ENCODE measurements at places on chromosomes 6 and 20.

DNA sequence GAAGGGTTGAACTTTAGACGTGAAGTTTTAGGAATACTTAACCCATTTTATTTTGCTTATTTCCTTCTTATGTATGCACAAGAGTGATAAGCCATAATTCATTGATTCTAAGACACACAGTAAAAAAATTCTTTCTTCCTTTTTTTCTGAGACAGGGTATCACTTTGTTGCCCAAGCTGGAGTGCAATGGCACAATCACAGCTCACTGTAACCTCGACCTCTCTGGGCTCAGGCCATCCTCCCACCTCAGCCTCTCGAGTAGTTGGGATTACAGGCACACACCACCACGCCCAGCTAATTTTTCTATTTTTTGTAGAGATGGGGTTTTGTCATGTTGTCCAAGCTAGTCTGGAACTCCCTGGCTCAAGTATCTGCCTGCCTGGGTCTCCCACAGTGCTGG lies 116.6 kb upstream of the RNF24 start:
- no peak for DNase-seq

DNA sequence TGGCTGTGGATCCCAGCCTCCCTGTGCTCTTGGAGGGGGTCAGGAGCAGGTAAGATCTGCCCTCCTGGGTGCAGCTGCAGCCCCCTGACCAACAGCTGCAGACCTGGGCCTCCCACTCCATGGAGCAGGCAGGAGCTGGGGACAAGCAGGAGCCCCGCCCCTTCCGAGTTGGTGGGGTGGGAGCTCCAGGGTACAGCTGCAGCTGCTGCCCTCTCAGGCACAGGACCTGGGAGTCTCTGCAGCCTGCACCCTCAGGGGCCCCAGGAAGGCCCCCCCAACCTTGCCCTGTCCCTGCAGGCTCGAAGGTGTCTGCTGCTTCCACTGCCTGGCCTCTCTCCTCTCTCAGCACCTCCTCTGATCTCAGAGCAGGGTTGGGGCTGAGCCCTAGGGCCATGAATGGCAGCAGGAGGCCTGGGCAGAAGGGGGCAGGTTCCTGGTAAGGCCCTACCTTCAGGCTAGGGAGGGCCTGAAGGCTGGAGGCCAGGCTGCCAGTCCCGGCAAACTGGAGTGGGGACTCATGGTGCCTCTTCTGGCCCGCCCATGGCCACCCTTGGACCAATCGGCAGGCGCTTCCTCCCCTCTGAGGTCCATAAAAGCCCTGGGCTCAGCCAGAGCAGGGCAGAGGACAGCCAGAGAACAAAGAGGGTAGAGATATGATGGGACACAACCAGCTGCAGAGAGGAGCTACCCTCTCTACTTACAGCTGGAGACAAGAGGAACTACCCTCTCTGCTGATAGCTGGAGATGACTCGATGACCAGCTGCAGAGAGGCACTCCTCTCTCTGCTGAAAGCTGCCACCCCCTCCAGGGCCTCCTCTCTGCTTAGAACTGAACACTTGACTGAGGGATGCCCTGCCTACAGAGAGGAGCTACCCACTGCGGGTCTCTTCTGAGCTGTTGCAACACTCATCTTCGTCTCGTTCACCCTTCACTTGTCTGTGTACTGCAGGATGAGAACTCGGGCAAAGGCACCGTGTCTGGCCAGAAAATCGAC lies 7.8 kb upstream of the PACSIN1 start:
- no peak for DNase-seq

- DNase-seq, result no peak
These were observed 51.7 kb downstream of the TMEM170B start for GRCh38 chr6:11589261-11589660.

DNA sequence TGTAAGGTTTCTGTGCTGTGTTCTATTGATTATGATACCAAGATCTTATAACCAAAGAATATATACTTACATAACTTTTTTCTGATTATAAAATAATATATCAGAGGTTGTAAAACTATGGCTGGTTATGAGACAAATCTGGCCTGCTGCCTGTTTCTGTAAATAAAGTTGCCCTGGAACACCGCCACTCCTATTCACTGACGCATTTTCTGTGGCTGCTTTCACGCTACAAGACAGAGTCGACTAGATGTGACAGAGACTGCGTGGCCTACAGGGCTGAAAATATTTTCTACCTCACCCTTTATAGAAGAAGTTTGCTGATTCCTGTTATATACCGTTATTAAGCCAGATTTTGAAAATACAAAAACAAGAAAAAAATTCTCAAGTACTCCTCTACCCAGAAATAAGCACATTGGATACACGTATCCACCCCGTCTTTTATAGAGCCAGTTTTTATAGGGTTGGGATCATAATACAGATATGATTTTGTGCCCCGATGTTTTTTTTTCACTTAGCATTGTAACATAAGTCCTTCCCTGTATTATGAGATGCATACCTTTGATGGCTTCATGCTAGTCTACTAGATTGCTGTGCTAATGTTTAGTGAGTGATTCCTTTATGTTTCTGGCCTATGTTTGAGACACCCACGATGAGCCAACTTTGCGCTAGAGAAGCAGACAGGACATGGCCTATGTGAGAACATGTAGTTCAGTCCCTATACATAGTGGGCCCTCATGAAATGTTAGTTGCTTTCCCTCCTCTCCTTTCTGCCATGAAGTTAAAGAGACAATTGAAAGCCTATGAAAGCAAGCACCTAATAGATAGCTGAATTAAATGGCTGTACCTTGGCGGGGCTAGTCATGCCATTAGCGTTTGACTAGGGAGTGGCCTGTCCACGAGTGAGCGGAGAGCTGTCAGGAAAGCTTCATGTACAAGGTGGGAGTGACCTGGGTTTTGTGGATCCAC lies 98.1 kb upstream of the KCNK16 start:
- DNase-seq, result no peak

- no peak for DNase-seq
These were observed 189.5 kb downstream of the BMP7 start for GRCh38 chr20:57076951-57077350.

DNA sequence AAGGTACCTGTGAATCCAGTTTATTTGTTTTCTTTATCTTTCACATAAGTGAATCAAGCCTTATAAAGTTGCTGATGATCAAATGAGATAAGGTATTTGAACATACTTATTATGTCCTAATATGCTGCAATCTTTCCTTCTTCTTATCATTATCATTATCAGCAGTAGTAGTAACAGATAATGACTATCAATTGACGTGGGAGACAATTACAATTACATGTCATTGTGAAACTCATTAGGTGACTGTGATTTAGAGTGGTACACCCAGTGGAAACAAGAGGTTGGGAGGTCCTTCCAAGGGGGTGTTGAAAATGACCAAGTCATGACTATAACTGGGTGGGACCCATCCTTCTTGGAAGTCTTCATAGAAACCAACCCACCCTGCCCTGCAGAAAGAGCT lies 2.8 kb downstream of the CLIC5 start:
- no peak for DNase-seq

GRCh38 chr6:37244430-37245310 lies 12.9 kb upstream of the TBC1D22B start:
- DNase-seq, result no peak

GRCh38 chr6:91438570-91438969 lies 851.7 kb upstream of the MAP3K7 start:
- DNase-seq, result no peak

DNA sequence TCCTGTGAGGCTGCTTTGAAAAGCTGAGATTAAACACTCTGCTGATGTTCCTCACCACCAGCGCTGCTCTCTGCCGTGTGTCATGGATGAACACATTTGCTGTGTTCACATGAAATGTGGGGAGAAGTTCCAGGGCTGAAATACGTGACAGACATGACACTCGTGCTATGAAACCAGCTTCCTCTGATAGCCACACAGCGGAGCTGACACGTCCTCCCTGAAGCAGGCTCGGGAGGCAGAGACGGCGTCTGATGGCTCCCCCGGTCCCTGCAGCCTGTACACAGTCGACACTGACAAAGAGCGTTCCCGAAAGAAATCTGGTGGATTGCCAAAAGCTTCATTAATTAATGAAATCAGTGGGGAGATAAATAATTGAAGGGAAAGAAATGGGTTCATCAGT lies 17.5 kb downstream of the AGPAT4 start:
- DNase-seq, result no peak

- DNase-seq, result peak; percentile 81
These were observed at the start of gene MAVS for GRCh38 chr20:3846740-3847428. TSS of gene MAVS (plus strand) at chr20:3846834. CDS start at chr20:3854625, 7,791 bp downstream.

DNA sequence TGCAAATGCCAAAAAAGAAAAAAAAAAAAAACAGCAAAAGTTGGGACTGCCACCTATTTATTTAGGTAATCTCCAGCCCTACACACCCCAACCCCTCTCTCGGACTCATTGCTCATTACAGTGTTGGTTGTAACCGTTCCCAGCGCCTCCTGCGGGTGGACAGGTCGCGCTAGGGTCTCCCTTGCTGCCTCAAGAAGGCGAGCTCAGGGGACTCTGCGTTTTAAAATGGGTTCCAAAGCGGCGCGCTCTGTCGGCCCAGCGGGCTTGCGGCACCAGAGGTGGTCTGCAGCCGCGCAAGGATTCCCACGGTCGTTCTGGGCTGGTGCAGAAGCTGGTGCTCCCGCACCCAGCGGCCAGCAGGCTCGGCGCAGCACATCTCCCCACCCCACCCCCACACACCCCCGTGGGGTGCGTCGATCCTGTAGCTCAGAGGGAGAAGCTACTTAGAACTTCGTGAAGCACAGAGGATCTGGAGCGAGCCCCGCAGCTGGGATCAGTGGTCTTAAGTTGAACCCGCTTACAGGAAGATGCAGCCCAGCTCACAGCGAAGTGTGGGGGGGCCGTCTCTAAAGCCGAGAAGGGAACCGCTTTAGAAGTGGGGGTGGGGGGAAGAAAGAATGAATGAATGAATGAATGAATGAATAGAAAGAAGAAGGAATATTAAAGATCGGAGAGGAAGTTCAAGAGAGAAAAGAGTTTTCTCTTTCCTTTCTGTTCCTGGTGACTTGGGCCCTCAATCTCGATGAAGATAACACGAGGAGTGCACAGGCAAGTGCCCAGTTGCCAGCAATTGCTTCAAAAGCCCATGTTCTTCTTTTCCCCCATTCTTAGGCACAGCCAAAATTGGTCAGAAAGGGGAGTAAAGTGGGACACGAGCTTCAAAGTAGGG lies 780 bp downstream of the TFAP2A start:
- DNase-seq, result no peak

DNA sequence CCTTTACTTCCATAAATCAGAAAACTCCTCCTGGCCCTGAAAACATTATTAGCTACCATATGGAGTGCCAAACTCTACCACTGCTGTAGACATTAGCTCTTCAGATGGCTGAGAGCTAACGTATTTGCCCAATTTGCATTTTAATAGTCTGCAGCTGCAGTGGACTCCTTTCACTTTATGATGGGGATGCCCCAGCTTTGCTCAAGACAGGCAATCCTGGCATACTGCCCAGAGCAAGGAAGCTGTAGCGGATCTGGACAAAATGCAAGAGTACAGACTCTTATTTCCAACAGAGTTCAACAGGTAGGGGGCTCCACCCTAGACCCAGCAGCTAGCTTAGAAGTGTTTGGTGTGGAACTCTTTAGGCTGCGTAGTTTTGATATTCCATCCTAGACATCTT lies 246.7 kb downstream of the FOXC1 start:
- no peak for DNase-seq

DNA sequence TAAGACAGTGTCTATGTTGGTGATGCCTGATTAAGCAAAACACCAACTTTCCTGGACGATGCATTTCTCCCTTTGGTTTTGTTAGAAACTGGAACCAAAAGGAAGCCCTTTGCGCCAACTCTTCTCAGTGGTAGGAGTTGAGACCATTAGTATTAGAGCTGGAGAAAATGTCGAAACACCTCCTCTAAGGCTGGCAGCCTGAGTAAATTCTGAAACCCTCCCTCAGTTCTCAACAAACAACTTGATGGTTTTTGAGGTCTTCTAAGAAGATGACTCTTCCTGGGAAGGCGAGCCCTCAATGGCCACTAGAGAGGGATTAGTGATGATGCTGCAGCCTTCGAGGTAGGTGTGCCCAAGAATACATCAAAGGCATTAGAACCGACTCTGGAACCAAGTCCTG lies 78.4 kb upstream of the CCN6 start:
- DNase-seq, result no peak

DNA sequence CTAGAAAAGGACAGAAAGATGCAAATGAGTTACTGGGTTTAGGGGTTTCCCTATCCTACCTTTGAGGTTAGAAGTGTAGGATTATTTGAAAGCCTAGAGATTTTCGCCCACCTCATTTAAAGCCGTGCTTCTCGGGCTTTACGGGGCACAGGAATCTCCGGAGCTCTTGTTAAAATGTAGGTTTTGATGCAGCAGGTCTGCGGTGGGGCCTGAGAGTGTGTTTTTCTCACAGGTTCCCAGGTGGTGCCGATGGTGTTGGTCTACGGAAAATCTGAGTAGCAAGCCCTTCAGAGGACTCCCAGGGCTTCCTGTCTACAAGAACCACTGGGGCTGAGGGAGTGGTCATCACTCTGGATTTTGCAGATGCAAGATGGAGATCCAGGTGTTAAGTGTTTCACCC lies 47.5 kb downstream of the TRAM2 start:
- DNase-seq, result no peak

GRCh38 chr20:37333848-37334318 lies 12.1 kb upstream of the SRC start:
- DNase-seq, result no peak

GRCh38 chr6:119895626-119896025 lies 546.1 kb upstream of the MAN1A1 start:
- no peak for DNase-seq

GRCh38 chr6:148650941-148651505 lies 95.8 kb upstream of the UST start:
- DNase-seq, result no peak

GRCh38 chr6:81023007-81023582 lies 729.4 kb downstream of the TENT5A start:
- no peak for DNase-seq

DNA sequence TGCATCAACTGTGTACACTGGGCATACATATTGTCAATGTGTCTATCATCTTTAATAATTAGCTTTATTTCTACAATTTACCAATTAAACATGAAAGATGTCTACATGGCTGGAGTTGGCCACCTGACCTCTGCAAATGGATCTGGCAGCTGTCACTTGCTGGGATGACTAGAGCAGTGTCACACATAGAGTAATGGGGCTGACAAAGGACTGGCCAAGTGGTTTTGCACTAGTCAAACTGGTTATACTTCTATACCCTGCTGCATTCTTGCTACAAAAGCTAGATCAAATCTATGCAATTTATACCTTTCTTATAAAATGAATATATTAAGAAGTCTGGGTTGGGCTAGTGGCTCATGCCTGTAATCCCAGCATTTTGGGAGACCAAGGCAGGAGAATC lies 99.3 kb downstream of the SESN1 start:
- DNase-seq, result no peak

DNA sequence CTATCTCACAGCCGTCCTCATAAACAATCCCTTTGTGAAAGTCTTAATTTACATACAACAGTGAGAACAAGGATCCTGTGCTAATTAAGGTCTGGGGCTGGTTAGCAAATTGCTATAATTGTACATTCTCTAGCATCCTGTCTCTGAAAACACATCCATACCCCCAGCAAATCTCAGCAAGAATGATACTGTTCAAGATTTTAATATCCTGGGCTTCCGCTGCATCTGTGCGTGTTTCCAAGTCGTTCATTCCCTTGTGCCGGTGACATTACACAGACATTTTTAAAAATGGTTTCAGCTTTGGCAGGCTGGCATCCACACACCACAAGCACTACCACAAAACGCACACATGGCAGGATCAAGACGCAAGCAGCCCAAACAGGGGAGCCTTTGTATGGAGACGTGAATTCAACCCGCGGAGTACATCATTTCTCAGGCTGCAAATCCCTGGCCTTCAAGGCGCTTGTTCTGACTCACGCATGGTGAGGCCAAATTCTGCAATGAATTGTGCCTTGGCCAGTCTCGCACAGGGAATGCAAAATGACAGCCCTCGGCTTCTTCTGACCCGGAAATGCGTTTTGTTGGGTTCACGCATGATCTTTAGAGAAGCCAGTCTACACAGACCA lies 20.3 kb downstream of the ZMYND8 start:
- DNase-seq, result no peak

Data from effector memory CD8-positive, alpha-beta T cell (primary cell).